ENCODE measurements at places on chromosomes 1 and 21.

- peak; percentile 84 for DNase-seq
These were observed 39.7 kb downstream of the SLC35A3 start for GRCh38 chr1:100009458-100009857.

DNA sequence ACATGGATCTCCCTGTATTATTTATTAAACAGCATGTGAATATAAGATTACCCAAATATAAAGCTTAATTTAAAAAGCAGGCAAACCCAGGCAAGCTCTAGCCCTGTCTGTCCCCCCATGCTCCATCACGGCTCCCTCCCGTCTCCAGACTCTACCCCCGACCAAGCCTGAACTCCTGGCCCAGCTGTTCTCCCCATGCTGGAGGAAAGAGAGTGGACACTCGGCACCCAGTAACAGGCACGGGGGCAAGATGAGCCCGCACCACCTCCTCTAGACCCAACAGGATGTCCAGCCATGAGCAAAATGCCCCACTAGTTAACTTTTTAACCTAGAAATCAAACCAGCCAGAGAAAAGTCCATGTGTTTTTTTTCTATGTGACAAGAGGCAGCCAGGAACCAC is 19.3 kb downstream of the SLC19A1 start:
- no peak for DNase-seq

GRCh38 chr21:29145852-29146453 is 15.5 kb downstream of the MAP3K7CL start:
- DNase-seq, result no peak

- DNase-seq, result no peak
These were observed 94.1 kb upstream of the ATP1B1 start for GRCh38 chr1:169012416-169012815.

GRCh38 chr1:202692959-202693555 is 17.2 kb downstream of the SYT2 start:
- peak; percentile 62 for DNase-seq

GRCh38 chr1:223102797-223103533 is 40.1 kb downstream of the TLR5 start:
- DNase-seq, result no peak

GRCh38 chr1:147218606-147219005 is 6.5 kb downstream of the FMO5 start:
- DNase-seq, result no peak

DNA sequence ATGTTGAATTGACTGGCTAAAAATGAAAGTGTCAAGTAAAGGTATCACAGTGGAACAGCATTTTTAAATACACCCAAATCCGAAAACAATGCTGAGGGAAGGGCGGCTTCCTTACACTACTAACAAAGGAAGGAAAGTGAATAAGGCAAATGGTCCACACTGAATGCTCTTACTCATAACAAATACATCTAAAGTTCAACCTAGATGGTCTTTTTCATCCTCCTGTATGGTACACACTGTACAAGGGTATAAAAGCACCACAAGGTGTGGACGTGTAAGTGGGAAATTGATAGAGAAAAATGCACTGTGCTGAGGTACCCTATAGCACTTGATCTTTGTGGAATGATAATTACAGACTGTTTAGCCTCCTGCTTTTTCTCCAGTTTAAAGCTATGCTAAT is 7.1 kb upstream of the PALMD start:
- DNase-seq, result no peak

DNA sequence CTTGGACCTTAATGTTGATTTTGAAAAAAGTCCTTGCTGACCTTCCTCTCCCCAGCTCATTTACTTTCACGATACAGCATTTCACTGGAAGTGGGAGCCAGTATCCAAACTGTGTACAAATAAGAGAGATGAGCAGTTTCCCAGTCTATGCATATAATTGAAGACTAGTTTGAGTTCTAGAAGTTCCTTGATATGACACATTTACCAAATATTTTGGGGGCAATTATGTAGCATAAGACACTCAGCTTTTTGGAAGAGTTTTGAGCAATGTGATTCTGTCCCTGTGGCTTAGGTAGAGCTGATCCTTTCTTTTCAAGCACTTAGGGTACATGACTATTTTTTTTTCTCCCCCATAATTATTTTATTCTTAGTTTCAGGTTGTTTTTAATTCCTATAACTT is 26.4 kb downstream of the GIPC2 start:
- peak; percentile 53 for DNase-seq

DNA sequence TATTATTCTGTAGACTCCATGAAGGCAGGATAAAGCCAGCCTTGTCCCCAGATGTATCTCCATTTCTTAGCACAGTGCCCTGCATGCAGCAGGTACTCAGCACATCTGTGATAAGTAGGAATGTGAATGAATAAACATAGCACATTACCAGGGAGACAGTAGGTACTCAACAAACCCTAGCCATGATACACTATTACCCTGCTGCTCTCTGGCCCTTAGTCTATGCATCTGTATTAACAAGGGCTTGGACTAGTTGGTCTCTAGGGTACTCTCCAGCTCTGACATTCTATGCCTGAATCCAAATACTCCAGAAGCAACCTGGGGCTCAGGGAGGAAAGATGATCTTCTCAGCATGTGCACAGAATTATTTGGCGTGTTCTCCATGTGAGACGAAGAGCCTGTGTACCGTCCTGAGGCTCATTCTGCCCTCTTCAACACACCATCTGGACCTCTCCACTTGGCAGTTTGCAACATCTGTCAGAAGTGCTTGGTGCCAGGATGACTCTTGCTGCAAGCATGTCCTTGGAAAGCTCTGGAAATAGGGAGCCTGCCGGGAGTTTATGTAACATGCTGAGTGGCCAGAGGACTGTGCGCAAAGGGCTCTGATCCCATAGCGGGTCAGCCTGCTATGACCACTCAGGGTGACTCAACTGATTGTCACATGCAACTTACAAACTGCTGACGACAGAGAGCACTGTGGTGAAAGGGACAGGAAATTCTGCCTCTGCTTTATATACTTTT is 228.2 kb upstream of the USP24 start:
- DNase-seq, result peak; percentile 99

DNA sequence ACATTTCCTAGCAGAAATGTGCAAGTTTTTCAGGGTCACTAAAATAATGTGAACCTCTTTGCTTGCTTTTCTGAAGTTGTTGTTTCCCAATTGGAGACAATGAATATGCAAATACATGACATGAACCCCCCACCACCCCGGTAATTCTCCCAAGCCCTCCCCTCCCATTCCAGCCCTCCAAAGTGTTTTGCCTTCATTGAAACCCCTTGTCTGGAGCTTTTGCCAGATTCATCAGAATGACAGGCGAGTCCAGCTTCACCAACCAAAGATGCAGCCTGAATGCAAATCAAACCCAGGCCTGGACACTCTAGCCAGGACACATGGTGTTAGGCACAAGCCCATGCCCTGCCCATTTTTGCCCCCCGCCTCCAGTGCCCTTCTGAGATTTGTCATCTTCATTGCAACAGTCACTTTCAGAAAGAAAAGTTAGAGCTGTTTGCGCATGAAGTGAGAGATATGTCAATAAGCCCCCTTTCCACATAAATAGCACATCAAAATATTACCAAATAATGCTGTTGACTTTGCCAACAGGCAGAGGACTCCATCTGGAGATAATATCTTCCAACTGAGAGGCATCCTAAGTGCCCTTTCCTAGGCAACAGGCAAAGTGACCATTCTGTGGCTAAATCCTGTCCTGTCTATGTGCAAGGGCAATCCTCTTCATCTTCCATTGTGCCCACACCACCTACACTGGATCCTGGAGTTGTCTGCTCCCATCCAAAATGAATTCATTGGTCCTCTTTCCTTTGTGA is 145.6 kb upstream of the NFIA start:
- DNase-seq, result no peak

- no peak for DNase-seq
These were observed 110.7 kb downstream of the SPATA46 start for GRCh38 chr1:162265983-162266382.

- DNase-seq, result peak; percentile 74
These were observed 68.9 kb upstream of the TSPAN2 start for GRCh38 chr1:115158181-115158580.

DNA sequence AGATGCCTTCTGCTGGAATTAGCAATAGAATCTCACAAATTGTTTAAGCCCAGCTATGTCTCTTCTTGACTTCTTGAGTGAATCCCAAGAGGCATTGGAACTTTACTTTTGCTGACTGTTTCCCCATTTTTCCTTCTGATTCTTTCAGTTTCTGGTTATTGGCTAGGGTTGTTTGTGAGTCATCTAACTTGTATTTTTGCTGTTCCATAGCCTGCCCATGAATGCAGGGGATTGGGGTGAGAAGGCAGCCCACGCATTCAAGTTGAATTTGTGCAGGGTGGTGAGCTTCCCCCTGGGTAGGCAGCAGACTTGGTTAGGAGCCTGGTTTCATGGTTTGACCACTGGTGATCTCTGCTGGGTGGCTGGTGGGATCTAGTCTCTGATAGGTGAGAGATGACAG is 10.4 kb upstream of the KLF17 start:
- peak; percentile 77 for DNase-seq

DNA sequence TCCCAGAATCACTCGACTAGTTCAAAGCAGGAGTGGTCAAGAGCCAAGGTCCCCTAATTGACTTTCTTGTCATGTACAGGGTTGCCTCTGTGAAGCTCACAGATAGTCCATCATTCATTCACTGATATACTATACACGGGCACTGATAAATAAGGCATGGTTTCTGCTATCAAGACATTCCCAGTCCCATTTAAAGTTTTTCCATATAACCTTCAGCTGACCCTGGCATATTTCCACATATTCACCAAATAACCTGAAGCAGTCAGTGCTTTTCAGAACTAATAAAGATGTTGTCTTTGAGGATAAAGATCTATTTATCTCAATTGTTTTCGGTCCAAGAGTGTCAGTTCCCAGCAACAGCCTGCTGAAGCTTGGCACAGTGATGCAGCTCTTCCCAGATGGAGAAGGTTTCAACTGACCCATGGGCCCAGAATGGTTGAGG is 173.4 kb downstream of the ZZZ3 start:
- no peak for DNase-seq

GRCh38 chr1:177849579-177850290 is 120.1 kb downstream of the SEC16B start:
- no peak for DNase-seq

DNA sequence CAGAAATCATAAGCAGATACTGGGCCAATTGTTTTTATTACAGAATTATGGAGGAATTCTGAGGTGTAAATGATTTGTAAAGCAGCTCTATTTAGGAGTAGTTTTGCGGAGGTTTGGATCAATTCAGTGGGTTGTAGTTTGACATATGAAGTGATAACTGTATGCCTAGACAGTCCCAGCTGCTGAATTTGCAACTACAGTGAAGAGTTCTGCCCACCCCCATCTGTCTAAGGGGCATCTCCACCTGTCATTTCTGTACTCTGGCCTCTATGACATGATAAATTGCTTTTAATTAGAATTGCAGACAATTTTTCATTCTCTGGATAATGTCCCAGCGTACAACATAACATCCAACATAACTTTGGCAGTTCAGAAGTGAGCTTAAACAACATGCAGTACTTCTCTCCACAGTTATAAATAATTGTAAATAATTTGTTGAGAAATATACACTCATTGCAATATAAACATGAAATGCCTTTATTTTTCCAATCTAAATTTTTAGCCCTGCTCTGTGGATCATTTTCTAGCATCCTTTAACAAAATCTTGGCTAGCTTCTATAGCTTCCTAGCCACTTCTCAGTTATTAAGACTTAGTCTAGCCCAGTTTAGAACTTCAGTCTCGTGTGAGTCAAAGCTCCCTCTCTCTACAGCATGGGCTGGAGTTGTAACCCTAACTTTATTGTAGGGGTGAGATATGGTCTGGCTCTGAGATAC is 52.3 kb downstream of the PDE4B start:
- DNase-seq, result no peak

GRCh38 chr1:18776777-18777176 is 82.7 kb downstream of the TAS1R2 start:
- no peak for DNase-seq

DNA sequence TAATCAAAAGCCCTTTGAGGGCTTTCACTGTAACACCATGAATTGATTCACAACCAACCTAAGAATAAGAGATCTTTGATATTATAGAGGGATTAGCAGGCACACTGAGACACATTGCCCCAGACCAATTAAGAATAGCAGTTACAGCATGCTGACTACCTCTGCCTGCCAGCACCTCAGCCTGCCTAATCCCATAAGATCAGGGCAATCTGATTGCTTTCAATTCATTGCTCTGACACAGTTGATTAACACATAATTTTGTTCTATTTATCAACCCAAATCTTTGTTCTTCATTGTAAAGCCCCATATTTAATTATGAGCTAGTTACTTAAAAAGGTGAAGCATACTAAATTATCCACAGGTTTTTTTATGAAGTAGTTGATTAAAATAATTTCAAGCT is 548.8 kb upstream of the ZP4 start:
- DNase-seq, result no peak

DNA sequence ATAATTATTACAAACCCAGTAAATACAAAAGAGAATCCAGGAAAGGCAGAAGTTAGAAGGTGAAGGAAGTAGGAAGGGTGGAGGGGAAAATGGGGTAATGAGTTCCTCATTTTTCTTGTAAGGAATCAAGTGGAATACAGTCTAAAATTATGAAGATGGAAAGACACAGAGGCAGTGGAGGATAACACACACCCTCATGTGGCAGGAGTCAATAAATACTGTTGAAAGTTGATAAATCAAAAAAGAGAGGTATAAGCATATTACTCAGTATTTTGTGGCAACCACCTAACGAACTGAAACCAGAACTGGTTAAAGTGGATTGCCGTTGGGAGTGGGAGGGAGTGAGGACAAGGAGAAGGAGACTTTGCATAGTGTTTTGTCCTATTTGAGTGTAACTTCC is 78.6 kb upstream of the SLC44A3 start:
- no peak for DNase-seq

DNA sequence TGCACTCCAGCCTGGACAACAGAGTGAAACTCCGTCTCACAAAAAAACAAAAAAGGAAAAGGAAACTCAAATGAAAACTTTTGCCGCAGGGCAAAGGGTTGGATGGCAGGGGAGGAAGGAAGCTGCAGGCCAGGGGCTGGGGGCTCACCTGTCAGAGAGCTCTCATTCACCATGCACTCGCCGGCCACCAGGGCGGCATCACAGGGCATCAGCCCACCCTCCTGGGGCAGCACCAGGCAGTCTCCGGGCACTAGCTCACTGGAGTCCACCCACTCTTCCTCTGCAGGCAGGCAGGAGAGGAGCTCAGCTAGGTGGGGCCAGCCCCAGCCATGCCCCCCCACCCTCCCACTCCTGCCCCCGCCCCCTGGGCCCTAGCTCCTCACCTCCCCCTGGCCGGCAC is 11.9 kb downstream of the ATP13A2 start:
- no peak for DNase-seq

DNA sequence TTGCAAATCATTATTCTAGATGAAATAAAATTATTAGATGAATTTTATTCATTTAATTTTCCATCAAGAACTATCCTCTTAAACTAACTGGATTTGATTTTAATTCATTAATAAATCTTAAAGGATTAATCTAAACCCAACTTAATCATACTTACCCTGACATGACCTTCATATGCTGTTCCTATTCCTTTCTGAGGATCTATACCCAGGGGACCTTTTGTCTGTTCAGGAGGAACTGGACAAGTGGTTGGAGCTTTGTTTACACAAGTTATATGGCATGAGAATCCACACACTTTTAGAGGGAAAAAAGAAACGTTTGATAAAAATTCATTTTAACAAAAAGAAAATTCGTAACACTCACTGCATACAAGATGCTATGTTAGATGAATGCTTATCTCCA is 95.2 kb downstream of the COQ8A start:
- DNase-seq, result no peak

- DNase-seq, result no peak
These were observed 6.0 kb upstream of the C1orf174 start for GRCh38 chr1:3905953-3906671.
